H7 (cell line): ENCODE measurements at places on chromosomes 7 and 10.
A peak's percentile ranks its signal among the peaks of the same experiment; 100 is the strongest.

DNA sequence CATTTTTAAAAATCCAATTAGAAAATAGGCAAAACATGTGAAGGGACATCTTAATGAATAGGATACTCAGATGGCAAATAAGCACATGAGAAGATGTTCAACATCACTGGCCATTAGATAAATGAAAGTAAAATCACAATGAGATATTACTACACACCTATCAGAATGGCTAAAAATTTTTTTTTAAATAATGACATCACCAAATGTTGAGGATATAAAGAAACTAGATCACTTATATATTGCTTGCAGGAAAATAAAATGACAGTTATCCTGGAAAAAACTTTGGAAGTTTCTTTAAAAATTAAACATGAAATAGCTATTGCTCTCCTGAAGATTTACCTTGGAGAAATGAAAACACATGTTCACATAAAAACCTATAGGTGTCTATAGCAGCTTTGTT is 127.8 kb downstream of the ALOX5 start:
- DNase-seq, result no peak

DNA sequence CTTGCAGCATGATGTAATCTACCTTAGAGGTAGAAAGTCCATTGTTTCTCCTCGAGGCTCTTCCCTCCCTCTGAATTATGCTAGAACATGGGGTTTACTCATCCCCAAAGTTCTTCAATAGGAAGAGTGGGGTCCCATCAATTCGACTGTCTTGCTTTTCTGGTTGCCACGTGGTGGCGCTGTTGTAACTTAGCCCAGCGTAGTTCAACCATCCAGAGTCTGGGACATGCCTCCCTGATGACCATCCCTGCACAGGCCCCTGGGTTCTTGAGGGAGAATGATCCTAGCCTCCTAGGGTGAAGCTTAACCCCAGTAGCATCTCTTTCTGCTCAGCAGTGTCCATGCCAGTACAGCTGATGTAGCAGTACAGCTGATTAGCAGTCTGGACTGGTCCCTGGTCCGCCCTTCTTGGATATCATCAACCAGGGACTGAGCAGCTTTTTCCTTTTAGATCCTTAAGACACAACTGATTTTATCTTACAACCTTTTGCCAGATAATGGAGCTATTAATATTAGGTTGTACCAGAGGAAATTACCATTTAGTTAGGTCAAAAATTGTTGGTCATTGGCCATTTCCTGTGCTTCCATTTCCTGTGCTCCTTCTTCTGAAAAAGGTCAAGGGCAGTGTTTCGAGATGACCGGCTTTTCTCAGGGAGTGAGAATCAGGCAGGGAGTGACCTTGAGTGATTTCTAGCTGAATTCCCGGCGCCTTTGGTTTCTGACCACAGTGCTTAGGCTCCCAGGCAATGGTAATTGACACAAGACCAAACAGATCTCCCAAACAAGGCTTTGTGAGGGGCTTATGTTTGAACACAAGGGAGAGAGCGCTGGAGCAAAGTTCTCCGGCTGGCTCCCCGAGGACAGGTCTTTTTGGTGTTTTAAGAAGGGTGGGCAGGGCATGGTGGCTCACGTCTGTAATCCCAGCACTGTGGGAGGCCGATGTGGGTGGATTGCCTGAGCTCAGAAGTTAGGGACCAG is 65.4 kb downstream of the TACC2 start:
- DNase-seq, result peak; percentile 77

DNA sequence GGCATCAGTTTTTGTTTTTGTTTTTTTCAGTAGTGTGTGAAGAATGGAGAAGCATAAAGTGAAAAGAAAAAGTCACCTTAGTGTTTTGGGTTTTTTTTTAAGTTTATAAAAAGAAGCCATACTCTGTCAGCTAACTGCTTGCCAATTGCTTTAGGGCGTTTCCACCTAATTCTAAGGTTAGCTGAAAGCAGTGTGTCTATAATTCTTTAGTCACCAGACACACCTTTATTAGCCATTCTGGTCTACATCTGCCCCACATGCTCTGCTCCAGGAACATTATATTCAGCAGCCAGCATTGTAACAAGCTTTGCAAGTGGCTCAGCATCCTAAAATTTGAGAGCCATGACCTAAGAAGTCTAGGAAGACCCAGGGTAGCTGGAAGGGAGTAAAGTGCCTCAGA is 14.1 kb upstream of the SLC16A12 start:
- DNase-seq, result no peak

DNA sequence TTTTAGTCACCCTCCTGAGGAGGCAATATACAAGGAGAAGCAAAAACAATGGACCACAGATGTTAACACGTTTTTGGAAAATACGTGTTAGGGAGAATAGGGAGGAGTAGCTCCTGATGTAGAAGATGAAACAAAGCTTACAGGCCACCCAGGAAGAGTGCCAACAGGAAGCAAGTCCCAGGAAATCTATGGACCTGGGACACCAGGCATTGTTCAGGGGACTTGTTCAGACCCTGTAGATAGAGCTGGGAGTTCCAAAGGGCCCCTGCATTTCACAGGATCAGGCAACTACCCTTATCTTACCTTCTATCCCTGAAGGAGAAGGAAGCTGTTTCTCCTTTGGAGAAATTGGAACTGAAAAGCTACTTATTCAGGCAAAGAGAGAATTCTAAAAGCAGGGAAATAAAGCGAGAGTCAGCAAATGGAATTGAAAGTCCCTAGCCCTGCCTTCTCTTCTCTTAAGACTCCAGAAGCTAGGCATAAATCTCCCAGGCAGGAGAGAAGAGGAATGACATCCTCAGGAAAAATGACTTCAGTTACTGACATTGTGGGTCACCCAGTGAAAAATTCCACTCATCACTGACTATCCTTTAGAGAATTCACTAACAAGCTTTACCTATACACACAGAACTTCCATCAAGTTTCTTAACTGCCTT is 77.7 kb upstream of the FAM3C start:
- DNase-seq, result no peak

- DNase-seq, result peak; percentile 3
These were observed 52.6 kb upstream of the BET1 start for GRCh38 chr7:94056796-94057207.

DNA sequence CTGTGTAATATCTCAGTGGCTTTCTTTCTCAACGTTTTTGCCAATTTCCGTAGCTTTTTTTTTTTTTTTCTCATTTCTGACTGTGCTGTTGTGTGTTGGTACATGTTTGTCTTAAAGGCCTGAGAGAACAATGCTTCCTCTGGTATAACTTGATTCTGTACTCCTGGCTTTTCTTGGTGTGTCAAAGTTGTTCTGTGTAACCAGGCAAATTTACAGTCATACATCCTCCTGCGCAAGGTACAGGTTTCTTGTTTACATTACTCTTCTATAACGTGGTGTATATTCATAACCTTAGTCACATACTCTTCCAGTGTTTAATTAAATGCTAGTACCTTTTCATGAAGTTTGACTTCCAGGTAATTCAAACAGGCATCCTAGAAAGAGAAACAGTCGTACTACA is 8.3 kb upstream of the ARHGAP12 start:
- DNase-seq, result no peak
